ENCODE measurements at places on chromosomes 16 and 17.

GRCh38 chr17:42071810-42072209 is 21.4 kb upstream of the C17orf113 start:
- no peak for DNase-seq

DNA sequence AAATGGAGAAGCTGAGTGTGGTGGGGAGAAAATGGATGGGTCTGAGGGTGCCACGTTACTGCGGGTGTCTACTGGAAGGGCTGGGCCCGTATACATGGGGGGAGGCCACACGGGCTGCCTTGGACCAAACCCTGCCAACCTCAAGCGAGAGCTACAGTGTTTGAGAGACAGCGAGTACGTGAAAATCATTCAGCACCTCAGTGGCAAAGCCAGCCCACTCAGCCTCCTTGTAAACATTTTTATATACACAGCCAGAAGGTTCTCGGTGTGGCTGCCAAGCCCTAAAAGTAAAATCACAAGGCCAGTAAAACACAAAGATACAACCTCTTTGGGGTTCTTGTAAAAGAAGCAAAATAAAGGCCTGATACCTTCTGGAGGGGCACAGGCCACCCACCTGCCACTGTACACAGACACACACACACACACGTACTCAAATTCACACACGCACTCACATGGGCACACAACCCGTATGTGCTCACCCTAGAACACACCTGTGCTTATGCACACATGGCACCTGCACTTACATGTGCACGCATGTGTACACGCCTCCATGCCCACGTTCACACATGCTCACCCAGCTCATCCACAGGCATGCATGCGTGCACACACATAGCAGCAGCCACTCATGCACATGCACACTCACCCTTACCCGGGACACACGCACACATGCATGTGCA is 102.8 kb downstream of the GSG1L start:
- no peak for DNase-seq

DNA sequence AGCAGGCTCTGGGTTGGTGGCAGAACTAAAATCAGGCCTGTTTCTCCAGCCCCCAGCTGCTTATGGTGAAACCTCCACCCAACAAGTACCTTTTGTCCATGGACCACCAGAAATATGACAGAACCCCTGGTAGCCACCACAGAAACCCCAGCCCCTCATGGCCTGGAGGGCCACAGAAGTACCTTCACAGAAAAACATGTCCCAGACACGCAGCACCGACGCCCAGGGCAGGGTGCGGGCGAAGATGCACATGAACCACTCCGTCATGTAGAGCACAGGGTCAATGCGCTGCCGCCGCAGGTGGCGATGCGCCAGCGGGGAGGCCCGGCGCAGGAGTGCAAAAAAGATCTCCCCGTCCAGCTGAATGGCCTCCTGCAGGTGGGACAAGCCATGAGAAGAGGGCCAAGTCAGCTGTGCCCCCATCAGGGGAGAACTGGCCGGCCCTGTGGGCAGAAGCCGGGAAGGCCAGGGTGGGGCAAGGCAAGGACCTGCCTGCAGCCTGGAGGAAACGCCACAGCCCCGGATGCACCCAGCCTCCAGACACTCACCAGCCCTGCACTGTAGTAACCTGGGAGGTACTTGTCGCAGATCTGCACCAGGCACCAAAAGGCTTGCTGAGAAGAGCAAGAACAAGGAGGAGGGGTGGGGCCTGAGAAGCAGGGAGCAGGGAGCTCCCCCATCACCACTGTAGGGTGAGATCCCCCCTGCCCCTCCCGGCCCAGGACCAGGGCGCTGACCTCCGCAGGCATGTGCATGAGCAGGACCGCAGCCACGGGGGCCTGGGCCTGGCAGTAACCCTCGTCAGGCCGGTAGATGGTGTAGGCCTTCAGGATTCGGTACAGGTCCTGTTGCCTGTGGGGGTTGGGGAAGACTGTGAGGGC is 4.1 kb upstream of the CD2BP2 start:
- DNase-seq = no peak

- DNase-seq = no peak
Measured at GRCh38 chr17:62804822-62805221, 3.3 kb downstream of the MARCHF10 start.

DNA sequence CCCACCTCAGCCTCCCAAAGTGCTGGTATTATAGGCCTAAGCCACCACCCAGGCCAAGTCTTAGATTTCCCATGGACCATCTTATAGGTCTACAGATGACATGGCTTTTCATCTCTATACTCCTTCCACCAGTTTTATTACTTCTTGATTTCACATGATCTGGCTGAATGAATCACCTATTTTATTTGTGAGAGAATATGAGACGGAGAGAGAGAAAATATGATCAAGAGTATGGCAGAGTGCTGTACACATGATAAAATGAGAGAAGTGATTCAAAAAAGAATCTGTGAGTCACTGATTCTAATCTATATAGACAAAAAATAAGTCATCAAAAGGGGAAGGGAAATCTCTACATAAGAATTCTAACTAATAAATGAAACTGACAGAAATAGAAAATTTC is 13.7 kb downstream of the ACSM1 start:
- DNase-seq = no peak

GRCh38 chr16:2243781-2244180 is 7.5 kb downstream of the DNASE1L2 start:
- DNase-seq = no peak

GRCh38 chr16:89401641-89402445 is 88.5 kb downstream of the ANKRD11 start:
- DNase-seq = no peak

DNA sequence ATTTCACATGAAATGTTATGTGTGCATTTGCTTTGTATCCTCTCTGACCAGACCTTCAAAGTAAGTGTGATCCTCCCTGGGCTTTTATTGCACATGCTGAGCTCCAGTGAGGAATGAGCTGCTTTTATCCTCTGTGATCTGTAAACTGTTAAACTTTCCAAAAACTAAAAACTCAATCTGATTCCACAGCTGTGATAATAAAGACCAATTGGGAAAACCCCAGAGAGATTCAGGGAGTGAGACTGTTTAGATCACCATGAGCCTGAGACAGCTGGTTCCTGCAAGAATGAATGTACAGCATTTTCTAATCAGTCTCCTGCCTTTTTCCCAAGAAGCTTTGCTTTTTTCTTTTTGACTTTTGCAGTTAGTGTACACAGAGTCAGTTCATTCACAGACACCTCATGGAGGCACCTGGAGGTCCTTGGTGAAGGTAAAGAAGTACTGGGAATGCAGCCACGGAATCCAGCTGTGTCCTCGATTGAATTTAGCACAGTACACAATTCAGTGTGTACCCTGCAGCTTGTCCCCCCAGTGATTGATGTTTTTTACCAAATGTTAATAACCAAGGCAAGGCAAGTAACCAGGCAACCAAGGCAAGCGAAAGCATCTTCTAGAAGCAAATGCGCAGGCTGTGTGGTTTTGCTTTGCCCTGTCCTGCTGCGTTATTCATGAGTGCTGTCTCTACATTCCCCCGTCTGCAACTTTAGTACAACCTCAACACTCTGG is 182.6 kb downstream of the LGALS9B start:
- DNase-seq = no peak

GRCh38 chr17:68514831-68515635 is 2.8 kb downstream of the PRKAR1A start:
- no peak for DNase-seq

DNA sequence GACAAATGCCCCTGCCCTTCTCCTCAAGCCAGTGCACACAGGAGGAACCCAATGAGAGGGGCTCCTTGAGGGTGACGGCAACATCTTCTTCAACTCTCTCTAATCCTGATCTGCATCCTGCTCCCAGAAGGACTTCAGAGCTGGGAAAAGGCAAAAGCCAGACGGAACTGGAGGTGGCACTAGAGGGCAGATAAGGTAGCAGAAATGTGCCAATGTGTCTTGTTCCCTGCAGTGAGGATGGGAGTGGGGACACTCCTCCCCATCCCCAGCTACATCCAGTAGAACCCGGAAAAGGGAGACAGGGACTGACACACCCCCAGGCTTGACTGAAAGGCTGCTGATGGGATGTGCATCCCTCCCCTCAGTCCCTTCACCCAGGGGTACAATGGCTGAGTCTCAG is 28.5 kb downstream of the SRCIN1 start:
- DNase-seq = no peak

All from CD4-positive, alpha-beta T cell treated with Interleukin-15 for 1 hour (primary cell).